Activated CD4-positive, alpha-beta T cell treated with anti-CD3 and anti-CD28 coated beads for 4 hours (primary cell): ENCODE measurements at places on chromosomes 6 and 20.

GRCh38 chr6:136952714-136953260, 30.7 kb downstream of the SLC35D3 start:
- no peak for DNase-seq

GRCh38 chr6:117542493-117542892, 59.8 kb downstream of the GOPC start:
- DNase-seq: no peak

- DNase-seq: no peak
These were observed 110.3 kb downstream of the SOD2 start for GRCh38 chr6:159582736-159583135.

- DNase-seq: no peak
These were observed 78.3 kb downstream of the AKAP7 start for GRCh38 chr6:131213501-131213990.

- DNase-seq: no peak
These were observed 12.3 kb upstream of the DEFB112 start for GRCh38 chr6:50062051-50062450.

DNA sequence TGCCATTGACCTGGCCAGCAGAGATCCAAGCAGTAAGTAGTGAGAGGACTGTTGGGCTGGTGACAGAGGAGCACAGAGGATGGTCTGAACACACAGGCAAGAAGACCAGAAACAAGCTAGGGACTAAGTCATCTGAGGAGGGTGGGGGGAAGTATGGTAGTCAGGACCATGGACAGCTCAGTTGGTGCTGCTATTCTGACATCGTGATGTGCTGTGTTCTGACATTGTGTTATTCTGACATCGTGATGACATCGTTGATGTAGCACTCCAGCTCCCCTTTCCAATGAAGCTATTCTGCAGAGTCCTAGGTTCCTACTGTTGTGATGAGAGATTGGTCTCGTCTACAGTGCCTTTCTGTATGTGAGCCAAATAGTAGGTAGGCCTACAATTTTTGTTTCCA, 28.7 kb downstream of the CFAP206 start:
- DNase-seq: peak; percentile 28

DNA sequence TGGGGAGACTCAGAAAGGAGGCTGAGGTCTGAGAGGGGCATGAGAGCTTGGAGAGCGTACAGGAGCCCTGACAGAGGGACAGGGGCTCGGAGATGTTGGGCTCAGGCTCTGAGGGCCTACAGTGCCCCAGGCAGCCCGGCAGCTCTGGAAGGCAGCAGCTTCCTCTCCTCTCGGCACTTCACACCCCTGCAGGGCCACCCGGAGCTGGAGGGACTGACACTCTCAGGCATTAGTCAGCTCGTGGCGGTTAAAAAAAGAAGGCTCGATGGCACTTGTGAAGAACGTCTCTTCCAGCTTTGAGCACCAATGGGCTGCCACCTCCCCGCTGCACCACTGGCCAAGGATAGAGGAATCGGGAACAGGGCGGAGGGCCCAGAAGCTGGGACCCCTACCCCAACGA, 62.6 kb upstream of the SIRPA start:
- no peak for DNase-seq

DNA sequence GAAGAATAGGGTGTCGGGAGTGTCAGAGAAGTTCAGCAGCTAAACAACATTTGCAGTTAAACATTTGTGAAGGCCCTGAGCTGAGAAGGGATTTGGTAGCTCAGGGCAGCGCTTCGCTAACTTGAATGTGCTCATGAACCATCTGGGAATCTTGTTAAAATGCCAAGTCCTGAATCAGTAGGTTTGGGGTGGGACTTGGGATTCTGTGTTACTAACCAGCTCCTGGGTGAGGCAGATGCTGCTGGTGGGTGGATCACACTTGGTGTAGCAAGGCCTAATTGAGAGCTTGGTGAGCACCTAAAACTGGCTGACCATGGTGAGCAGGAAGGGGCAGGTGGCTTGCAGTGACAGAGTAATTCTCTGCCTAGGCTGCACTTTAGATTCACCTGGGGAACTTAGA, 5.9 kb downstream of the PTPRA start:
- no peak for DNase-seq

DNA sequence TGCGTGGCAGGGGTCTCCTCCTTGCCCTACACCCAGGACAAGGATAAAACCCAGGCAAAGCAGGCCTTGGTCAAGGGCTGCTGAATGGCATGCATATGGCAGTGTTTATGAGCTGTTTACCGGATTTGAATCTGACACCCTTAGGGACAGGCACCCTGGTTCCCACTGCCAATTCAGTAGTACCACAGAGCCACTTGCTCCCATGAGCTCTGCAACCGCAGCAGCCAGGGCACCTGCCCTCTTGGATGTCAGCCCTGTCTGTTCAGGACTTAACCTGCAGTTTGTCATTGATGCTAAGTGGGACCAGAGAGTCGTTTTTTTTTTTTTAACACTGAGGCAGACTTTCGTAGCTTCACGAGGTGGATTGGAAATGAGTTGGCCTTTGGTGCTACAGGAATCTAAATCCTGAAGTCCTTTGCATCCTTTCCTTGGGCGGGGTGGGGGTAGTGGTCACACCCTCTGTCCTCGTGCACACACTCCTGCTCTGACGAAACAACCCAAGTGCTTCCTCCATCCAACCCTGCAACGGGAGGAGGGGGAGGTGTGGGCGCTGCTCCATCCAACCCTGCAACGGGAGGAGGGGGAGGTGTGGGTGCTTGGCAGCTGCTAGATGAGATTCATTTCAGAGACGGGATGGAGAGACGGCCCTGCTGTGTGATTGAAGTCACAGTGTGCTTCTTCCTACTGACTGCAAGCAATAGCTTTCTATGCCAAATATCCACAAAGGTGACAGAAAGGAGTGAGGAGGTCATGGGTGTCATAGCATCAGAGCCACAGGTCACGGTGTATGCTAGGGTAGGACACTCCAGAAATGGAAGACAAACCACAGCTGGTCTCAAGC, 166.5 kb downstream of the SMOC2 start:
- no peak for DNase-seq

DNA sequence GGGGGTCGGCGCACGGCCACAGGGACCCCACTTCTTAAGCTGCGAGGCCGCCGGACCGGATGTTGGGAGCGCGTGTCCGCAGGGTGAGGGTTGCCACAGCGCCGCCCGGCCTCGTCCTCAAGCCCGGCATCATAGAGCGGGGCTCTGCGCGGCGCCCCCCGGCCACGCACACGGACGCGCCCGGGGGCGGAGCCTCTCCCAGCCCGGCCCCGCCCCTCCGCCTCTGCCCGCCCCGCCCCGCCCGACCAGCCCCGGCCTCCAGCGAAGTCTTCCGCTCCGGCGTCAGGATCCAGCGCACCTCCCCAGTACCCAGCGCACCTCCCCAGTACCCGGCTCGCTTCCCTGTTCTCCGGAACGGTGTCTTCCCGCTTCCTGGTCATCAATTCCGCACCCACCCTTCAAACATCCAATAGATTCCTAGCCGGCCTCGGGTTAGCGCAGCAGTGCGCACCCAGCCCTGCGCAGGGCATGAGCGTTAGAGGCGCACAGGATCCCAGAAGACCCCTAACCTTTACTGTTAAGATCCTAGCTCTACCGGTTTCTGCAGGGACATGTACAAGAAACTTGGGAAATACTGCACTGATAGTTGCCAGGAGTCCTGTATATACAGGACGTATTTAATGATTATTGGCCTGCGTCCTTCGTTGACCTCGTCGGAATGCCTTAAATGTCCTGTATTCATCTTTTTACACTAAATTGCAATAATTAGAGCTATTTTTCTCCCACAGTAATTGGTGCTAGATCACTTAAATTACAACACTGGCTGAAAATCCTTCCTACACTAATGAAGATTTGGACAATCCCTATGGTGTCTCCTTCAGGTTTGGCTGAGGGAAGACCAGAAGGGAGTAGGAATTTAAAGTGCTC, 535 bp upstream of the DNAAF9 start:
- peak; percentile 66 for DNase-seq

GRCh38 chr6:115634887-115635286, 425.8 kb downstream of the FRK start:
- DNase-seq: no peak

DNA sequence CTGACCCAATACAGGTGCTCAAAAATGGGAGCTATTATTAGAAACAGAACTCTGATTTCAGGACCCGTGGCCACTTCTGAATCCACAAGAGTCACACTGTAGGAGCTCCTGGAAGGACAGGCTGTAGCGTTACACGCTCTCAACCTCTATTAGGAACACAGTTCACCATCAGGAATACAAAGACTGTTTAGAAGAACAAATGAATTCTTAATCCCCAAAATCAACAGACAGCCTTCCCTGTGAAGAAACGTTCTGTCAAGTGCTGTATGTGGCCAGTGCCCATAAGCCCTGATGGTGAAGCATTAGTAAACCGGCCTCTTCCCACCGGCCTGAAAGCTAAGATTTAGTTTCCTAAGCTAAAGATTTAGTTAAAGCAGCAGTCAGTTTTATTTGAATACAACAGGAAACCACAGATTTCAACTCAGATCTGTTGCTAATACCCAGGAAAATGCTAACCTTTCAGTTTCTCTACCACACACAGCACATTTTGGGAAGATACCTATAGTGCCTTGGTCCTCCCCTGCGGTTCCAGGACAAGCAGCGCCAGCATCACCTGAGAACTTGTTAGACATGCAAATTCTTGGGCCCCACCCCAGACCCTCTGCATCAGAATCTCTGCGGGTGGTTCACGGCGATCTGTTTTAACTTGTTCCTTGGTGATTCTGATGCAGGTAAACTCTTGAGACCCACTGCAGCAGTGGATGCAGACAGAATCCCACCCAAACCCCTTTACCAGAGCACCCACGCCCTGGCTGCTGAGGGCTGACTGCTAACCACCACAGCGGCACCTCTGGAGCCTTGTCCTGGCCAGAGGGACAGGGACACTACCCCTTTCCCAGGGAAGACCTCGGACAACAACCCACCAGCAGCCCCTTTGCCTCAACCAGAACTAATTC, 33.4 kb downstream of the MTRES1 start:
- no peak for DNase-seq

DNA sequence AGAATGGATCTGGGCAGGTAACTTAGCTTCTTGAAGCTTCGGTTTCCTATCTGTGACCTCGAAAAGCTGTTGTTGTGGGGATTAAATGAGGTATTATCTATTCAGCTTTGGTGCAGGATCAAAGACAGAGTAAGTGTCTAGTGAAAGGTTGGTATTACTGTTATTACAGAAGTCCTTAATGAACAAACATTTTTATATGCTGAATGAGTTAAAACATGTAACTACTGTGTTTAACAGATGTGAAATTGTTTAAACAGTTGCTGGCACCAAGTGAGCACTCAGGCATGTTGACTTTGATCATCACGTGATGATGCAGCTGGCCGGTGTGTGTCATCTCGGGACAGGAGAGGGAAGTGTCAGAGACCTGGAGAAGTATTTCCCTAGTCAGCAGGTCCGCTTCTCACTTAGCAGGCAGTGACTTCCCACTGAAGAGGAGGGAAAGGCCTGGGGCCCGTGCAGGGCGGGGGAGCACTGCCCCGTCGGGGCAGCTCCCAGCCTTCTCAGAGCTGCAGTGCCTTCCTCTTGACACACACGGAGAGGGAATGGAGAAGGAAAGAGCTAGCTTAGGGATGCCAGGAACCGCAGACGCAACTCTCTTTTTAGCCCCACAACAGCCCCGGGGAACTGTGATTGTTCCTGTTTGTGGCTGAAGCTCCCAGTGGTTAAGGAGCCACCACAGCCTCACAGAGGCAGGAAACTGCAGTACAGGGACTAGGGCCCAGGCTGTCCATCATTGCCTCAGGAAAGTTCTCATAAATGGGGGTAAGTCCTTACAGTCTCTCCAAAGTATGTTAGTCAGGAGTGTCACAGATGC, 18.0 kb downstream of the TUBB2A start:
- no peak for DNase-seq

- DNase-seq: no peak
These were observed 61.6 kb upstream of the DSP start for GRCh38 chr6:7479801-7480266.

DNA sequence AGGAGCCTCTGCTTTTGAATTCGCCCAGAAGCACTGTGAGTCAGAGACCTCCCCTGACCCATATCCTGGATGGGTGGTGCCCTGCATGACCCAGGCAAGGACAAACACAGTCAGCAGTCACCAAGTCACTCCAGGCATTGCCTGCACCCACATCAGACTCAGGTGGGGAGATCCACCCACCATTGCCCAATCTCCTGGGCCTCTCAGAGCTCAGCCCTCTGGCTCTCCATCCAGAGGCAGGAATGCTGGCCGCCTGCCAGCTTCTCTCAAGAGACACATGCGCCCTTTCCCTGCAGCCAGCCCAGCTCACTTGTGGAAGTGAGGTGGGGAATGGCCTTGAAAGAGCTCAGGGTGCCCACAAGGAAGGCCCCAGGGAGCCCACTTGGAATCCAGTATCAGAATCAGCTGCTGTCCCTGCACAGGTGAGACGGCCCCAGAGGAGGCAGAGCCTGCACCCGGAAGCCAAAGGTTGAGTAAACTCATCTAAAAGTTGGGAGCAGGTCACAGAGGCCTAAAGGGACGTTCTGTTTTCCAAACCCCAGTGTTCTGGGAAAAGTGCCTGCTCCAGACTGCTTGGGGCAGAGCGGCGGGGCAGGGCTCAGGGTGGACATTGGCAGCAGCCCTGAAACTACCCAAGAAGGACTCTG, 129.8 kb downstream of the PREX1 start:
- DNase-seq: no peak

DNA sequence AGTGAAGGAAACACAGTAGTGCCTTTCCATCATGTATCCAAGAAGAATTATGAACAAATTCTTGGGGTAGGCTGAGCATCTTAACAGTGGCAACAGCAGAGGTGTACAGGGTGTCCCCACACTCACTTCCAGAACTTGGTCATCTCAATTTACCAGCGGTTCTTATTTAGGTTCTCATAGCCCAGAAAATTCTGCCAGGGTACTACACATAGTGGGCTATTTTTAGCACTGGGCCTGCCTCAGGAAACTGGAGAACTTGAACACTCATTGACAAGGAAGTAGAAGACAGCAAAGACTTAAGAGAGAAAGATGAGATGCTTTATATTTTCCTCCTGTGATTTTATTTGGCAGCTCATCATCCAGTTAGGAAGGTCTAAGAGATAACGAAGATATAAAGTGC, 71.8 kb upstream of the PHIP start:
- DNase-seq: no peak

DNA sequence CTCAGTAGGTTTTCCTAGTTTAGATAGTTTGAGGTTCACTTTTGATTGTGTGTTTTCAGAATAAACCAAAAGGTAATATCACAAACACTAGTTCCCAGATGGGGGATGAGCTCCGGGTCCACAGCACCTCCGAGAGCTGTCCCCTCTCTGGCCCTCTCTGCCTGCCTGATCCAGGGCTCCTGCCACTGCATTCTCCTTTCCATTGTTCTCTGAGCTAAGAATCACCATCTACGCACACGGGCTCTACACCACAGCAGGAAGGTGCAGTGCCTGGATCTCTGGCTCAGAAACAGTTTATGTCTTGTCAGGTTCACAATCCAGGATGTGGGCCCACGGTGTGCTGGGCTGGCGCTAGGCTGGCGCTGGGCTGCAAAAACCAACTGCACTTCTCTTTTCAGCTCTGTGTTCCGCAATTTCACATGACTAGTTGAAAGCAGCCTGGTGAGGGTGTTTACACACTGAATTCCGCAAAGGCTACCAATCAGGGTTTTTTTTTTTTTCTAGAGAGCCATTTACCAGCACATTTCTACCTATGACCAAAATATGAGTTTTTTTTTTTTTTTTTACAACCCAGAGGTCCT, 167.5 kb downstream of the SOD2 start:
- DNase-seq: no peak
